ENCODE measurements at places on chromosomes 1 and 21.

- no peak for DNase-seq
Measured at GRCh38 chr1:56520016-56520601, 59.3 kb downstream of the PLPP3 start.

DNA sequence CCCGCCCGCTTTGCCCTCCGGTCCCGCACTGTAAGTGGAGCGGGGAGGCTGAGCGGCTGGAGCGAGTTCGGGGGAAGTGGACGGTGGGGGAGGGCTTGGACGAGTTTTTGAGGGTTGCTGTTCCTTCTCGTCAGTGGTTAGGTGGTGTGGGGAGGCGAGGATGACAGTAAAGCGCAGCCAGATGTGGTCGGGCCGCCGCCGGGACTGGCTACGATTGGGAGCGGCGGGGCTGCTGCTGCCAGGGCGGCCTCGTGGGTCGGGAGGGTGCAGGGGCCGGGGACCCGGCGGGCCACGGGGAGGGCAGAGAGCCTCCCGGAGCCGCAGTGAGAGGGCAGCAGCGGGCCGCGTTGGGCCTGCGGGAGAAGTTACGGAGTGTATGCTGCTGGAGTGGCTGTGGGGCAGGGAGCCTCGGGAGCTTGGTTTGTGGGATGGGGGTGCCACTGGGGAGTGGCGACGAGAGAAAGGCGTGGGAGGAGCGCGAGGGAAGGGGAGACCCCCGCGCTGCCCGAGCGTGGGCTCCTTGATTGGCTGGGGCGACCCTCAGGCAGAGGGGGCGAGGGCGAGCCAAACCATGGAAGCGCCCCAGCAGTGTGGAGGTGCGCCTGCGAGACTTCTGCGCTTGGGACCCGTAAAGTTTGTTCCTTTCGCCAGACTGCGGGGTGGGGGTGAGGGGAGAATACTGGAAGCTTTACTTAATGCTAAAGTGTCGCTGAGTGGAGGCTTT lies 2.1 kb downstream of the ADGRL2 start:
- no peak for DNase-seq

DNA sequence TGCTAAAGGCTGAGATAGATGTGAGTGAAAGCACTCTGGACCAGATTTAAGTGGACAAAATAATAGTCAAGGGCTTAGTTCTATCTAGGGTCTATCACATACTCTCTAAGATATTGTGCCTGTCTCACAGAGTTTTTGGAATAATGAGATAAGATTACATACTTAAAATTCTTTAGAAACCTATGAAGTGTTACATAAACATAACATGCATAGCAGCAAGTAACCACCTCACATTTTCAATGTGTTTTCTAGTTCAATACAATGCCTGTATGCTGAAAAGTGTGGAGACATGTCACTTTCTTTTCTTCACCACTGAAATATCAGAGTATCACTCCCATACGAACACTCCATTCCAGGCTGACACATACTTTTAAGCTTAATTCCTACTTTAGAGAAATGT lies 16.2 kb downstream of the SDCCAG8 start:
- DNase-seq, result no peak

GRCh38 chr1:64471218-64472039 lies 1.5 kb downstream of the CACHD1 start:
- no peak for DNase-seq

DNA sequence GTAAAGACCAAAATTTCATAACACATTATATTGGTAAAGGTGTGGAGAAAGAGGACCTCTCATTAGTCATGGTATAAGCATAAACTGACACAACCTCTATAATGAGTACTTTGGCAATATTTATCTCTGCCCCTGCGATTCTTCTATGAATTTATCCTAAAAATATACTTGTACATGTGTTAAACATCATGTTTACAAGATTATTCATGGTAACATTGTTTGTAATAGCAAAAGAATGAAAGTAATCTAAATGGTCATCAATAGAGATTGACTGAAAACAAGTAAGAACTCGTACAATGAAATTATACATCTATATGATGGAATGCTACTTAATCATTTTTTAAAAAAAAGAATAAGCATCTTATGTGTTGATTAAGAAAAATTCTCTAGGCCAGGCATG lies 96.4 kb downstream of the KIAA0319L start:
- DNase-seq, result no peak

GRCh38 chr1:245999697-246000637 lies 507.1 kb downstream of the SMYD3 start:
- DNase-seq, result no peak

DNA sequence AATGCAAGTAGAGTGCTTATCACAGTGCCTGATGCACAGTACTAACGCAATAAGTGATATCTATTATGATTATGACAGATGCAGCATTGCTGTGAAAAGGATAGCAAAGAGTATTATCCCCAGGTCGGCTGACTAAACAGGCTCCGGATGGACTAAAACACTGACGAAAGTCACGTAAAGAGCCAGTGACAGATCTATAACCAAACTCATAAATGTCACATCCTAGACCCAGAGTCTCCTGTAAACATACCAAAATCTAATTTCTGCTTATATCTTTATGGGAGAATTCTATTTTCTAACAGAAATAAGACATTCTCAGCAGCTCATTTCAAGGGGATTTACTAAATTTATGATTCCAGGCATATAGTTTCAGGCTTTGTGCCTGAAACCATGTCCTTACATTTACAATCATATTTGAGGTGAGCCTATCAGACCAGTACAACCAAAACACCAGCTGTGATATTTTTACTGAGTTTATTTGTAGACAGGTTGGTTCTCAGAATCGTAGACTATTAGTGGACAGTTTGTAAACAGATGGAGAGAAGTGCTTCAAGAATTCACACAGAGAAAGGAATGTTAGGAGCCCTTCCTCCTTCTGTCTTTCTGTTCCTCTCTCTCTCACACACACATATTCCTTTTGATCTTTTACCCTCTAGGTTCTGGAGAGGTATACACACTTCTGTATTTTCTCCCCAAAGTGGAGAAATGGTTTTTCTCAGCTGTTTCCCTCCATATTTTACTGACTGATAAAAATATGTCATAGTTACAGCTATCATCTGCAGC lies 52.4 kb upstream of the WDR26 start:
- DNase-seq, result no peak

- DNase-seq, result no peak
Measured at GRCh38 chr1:76840278-76840677, 27.0 kb upstream of the ST6GALNAC5 start.

DNA sequence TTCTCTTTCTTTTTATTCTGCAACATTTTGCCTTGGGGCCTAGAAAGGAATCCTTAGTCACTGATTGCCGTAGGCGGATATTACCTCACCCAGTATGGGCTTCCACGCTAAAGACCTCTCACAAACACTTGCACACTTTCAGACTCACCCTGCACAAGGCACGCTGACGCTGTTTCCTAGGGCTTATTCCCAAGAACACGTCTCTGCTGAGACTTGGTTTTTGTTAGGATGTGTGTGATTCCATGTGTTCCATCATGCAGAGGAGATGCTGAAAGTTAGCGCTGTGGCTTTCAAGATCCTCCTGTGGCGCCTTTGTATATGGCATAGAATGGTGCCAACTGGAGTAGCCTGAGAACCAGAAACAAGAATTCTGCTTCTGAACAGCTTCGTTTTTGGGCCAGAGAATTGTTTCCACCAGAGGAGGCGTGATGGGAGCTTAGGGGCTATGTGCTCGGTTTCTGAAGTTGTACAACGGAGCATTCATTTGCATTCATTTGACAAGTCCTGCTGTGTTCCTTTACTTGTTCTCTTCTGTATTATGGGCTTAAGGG lies 297.0 kb downstream of the DISC1 start:
- DNase-seq, result no peak

GRCh38 chr1:204591473-204592090 lies 75.4 kb downstream of the MDM4 start:
- no peak for DNase-seq

GRCh38 chr1:96409087-96409486 lies 312.5 kb upstream of the PTBP2 start:
- no peak for DNase-seq

DNA sequence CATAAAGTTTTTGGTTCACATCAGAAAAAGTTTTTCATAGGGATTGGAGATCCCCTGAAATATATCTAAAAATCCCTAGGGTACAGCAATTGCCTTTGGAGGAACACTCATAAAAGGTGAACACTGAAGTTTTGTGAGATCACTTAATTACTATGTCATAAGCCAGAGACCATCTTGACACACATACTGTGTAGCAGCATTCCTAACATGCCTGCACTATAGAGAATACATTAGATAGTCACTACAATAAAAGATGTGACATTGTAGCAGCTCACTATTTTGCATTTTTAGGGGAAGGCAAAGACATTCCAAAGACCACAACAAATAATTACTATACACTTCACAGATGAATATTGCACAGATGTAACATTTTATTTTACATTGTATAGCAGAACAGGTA lies 779.9 kb downstream of the KCNT2 start:
- DNase-seq, result no peak

- DNase-seq, result no peak
Measured at GRCh38 chr1:198001776-198002408, 84.7 kb downstream of the LHX9 start.

DNA sequence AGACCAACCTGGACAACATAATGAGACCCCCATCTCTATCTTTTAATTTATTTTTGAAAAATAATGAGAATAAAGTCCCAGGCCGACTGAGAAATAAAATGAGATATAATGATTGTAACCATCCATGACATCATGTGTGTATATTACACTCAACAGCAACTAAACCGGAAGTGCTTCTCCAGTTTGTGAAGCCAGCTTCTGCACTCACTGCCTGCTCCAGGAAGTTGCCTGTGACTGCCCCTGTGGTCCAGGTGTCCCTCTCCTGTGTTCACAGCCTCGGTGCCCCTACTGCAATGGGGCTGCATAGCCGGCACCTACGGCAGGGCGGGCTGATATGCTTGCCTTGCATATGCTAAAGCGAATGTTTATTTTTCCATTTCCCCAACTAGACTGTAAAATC lies 68.3 kb downstream of the SSBP3 start:
- DNase-seq, result no peak

GRCh38 chr1:184296466-184297243 lies 90.2 kb upstream of the C1orf21 start:
- DNase-seq, result no peak

DNA sequence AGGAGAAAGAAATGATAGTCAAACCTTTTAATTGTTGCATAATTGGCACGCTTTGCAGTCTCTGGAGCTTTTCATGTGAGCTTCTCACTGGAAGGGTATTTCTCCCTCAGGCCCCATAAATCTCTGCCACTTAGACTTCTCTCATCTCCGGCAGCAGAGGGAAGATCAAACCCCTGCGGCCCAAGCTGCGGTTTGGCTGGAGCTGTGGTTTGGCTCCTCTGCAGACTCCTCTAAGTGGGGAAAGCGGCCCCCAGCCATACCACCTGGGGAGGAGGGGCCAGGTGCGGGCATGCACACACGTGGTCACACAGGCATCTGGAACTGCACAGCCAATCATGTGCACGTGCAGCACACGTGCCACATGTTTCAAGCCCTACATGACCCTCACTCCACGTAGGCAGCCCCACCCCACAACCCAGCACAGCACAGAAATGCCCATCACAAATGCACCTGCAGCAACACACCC lies 58.3 kb downstream of the UBE2T start:
- DNase-seq, result no peak

DNA sequence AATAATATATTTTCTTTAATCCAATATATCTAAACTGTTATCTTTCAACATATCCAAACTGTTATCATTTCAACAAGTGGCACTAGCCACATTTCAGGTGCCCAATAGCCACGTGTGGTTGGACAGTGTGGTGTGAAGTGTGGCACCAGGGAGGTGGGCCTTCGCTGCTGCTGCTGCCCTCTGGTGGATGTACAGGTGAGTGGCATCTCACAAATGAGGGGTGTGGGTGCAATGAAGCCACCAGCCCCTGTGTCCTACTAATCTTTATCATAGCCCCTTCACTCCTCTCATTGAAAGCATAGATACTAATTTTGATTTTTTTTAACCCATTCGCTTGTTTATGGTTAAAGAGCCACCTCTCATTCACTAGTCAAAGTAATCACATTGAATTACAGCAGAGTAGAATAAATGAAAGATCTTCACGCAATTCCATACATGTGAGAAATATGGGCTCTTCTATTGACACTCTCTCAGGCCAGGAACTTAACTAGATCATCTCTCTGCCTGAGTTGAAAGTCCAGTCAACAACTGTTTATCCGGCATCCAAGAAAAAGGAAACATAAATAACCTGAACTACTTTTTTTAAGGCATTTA lies 499.2 kb downstream of the OMA1 start:
- DNase-seq, result no peak

DNA sequence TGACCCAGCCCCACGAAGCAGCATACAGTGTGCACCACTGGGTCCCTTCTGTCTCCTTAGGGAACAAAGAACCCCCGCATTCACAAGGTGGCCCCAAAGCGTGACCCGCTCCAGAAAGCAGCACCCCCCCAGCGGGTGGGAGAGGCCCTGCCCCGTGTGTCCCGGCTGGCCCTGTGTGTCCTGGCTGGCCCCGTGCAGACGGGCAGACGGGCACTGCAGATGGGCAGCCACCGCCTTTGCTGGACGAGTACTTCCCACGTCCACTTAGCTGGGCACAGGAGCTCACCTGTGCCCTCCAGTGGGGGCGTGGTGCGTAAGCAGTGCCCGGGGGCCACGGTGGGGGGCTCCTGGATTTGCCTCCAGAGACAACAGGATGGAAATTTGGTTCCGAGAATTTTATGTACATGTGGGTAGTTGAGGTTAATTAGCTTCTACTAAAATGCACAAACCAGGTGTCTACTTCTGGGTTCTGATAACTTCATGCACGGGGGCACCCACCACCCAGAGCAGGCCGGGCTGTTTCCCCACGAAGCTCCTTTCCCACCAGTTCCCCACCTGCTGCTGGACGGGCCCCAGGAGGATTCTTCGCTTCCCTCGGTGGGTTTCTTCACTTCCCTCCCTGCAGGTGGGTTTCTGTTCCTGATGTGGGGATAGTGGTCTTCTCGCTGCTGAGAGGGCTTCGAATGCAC lies 33.2 kb upstream of the SLC19A1 start:
- no peak for DNase-seq

DNA sequence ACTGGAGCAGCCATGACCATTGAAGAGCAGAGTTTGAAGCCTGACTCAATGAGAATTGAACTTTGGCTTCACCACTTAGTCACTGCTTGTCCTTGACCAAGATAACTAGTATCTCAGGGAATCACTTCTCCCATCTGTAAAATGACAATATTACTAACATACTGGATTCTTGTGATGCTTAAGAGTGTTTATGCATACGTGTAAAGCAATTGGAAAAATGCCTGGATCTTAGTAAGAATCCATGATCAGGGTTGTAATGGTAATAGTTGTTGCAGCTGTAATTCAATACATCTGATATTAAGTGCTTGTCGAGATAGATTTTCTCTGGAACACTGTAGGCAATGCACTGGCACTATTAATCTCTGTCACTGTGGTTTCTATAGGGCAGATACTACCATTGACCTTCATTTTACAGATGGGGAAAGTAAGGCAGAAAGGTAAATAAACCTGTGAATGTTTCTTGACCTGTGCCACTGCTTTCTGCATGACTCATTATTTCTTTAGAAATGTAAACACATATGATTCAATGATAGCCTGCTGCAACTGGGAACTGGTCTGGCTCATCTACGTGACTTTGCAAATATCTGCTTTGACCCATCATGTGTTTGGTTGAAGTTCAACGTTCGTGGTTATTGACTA lies 662.5 kb downstream of the PLA2G4A start:
- no peak for DNase-seq

Data from stimulated activated CD4-positive, alpha-beta T cell treated with anti-CD3 and anti-CD28 coated beads, Interleukin-15, amount 100 ng/mL, for 1 hour (primary cell).